ENCODE measurements at places on chromosomes 11 and 22.

DNA sequence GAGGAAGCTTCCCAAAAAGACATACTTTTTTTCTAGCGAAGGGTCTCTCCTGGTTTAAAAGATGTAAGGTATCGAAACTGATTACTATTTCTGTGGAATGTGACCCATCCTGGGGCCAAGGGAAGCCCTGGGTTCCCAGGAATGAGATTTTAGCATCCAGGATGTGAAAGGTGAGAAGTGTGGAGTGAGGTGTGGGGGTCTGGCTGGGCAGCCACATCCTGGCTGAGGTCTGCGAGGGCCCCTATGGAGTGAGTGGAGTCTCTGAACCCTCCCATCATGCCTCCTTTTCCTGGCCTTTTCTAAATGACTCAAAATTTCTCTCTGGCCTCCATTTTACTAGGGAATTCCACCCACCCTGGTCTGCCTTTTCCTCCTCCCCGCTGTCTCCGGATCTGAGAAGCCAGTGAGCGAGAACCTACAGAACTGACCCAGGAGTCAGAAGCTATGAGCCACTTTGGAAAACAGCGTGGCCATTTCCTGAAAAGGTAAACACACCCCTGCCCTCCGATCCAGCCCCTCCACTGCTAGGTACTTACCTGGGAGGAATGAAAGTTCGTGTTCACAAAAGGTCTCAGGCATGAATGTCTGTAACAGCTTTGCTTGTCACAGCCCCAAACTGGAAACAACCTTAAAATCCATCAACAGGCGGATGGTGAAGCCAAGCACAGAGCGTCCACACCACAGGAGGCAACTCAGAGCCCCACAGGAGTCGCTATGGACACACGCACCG is 27.7 kb upstream of the SHANK2 start:
- no peak for DNase-seq

DNA sequence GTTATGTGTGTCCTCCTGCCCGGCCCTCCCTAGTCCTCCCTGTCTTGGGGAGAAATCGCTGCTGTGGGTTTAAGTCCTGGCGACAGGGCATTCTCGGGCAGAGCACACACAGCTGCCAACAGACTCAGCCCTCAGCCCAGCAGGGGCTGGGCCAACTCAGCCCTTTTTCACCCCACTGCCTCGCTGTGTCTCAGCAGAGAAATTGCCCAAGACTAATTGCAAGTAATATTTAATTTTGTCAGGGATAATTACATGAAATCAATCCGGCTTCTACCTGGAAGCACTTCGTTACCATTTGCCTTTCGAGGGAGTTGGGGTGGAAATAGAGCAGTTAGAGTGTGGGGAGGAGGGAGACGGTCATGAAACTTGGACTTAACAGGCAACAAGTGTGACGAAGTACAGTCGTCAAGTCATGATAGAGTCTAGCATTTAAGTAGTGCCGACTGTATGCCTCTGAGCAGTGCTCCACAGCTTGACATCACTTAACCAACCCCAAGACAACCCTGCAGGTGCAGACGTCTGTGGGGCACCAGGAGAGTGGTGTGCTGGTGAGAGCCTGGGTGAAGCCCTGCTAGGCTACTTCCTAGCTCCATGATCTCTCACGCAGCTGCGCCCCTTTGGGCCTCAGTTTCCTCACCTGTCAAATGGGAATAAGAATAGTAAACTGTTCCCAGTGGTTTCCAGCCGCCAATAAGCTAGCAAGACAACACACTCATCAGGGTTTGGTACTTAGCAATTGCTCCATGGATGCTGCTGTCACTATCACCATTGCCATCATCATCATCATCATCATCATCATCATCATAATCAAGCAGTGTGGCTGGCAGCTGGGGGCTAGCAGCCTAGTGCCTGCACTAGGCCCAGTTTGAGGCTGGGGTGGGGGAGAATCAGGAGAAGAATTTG is 29.2 kb downstream of the MN1 start:
- no peak for DNase-seq

DNA sequence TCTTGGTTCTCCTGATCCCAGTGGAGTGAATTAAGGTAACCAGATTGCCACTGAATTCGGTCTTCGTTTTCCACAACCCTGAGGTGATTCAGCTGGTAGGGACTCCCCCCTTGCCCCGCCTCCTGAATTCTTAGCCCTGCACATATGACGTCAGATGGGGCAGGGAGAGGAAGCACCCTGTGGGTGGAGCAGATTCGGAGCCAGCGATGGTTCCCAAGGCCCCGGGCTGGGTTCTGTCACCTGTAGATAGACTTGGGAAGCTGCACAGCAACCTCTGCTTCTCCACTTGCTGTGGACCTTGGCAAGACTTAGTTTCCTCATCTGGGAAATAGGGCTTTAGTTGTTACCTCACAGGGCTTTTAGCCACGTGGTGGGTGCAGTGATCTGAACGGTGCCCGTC is 67.8 kb downstream of the CTTN start:
- no peak for DNase-seq

GRCh38 chr11:87451395-87451794 is 413.7 kb downstream of the TMEM135 start:
- DNase-seq, result no peak

DNA sequence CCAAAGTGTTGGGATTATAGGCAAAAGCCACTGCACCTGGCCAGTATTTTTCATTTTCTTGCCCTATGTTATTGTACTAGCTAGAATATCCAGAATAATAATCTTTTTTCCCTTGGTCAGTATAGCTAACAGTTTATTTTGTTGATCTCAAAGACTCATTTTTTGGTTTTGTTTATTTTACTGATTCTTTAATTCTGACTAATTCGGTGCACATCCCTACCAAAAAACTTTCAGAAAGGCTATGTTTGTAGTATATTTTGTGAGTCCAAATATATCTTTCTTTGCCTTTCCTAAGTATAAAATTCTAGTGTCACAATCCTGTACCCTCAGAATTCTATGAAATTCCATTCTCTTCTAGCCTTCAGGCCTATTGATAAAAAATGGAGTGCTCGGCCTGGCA is 84.3 kb downstream of the PHF21A start:
- no peak for DNase-seq

- DNase-seq, result no peak
Measured at GRCh38 chr11:110447897-110448745, 18.4 kb downstream of the FDX1 start.

- no peak for DNase-seq
Measured at GRCh38 chr22:50070366-50070765, 12.3 kb upstream of the TTLL8 start.

- DNase-seq, result no peak
Measured at GRCh38 chr22:22706253-22706915, 62.0 kb downstream of the GGTLC2 start.

DNA sequence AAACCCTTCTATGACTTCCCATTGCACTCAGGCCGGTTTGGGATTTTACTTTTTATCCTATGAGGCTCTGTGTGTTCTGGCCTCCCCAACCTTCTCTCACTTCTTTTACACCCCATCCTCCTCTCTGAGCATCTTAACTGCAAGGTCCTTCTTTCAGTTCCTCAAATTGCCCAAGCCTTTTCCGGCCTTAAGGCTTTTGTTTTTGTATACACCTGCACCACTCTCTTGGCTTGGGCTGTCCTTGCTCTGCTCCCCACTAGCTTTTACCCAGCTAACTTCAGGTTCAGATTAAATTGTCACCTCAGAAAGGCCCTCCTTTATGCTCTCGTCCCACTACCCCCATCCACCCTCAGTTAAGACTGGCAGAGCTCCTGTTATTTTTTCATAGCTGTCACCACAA is 55.5 kb downstream of the FAM83F start:
- DNase-seq, result no peak

All from SK-N-DZ (cell line).